ENCODE measurements at places on chromosomes 13 and 19.
A peak's percentile ranks its signal among the peaks of the same experiment; 100 is the strongest.

- peak; percentile 18 for DNase-seq
These were observed 141.3 kb downstream of the RNF17 start for GRCh38 chr13:24905242-24905641.

DNA sequence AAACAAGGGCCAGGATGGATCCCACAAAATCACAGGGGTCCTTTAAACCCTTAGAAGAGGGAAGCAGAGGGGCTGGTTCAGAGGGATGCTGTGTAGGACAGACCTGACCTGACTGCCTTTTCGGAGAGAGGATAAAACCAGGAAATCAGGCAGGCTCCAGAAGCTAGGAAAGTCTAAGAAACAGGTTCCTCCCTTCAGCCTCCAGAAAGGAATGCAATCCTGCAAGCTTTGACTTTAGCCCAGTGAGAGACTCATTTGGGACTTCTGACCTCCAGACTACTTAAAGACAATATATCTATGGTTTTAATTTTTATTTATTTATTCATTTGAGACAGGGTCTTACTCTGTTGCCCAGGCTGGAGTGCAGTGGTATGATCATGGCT is 5.3 kb downstream of the RAB20 start:
- no peak for DNase-seq

- DNase-seq, result peak; percentile 56
These were observed 11.7 kb upstream of the CLN5 start for GRCh38 chr13:76980075-76980718.

DNA sequence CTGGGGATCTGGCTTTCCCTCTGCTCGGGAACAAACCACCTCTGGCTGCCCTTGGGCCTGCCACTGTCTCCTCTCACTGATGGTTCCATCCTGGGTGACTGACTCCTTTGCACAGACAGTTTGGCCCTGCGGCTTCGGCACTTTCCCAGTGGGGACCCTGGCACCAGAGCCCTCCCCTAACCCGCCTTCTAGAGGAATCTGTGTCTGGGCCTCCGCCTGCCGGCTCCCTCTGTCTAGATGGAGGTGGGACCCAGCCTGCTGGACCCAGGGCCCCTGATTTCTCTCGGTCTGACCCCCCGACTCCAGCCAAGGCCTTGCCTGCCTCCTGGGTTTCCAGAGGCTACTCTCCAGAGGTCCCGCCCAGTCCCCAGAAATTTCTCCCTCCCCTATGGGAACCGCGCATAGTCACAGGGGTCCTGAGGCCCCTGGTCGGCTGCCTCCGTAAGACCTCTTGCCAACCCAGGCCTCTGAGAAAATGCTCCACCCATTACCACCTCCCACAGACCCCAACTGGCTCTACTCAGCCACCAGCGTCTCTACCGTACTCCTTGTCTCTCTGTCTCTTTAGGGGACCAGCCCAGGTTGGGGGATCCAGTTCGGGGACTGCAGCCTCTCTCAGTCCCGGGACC is 2.7 kb downstream of the CCDC106 start:
- DNase-seq, result no peak

- DNase-seq, result no peak
These were observed 59.8 kb downstream of the IPO5 start for GRCh38 chr13:98013241-98013640.

DNA sequence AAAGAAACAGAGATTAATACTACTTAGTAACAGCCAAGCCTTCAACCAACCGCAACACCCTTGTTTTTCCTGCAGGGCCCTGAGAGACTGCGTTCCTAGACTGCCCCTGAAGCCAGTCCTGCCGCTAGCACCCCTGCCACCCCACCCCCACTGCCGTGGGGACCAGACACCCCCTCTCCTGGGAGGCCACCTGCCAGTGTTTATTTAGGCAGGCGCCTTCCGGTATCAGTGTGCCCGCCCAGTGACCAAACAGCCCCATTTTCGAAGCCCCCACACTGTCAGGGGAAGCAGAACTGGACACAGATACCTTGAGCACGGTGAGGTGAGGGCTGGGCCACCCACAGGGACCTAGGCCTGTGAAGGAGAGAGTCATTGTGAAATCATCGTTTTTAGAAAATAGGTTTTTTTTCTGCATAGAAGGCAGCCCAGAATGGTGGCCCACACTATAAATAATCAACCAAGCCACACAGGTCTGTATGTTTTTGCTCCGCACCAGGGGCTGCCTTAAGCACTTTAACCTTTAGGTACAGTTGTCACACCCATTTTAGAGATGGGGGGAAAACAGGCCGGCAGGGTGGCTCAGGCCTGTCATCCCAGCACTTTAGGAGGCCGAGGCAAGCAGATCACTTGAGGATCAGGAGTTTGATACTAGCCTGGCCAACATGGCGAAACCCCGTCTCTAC is 3.5 kb upstream of the TLE5 start:
- DNase-seq, result no peak

DNA sequence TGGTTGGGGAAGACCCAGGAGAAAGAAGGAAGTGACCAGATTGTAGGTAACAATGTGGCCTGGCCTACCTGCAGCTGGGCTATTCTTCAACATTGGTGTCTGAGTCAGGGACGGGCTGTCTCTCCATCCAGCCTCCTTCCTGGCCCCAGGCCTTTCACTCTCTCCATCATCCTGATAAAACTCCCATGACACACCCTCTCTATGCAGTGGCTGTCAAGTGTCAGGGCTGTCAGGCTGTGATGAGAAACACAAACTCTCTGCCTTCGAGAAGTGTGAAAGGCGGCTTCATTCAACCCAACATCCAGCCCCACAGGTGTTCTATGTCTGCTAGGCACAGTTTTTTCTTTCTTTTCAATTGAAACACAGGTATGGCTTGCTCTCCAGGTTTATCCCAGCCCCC is 153.3 kb upstream of the VSTM2B start:
- no peak for DNase-seq

GRCh38 chr13:40640202-40640601 is 26.2 kb downstream of the FOXO1 start:
- no peak for DNase-seq

DNA sequence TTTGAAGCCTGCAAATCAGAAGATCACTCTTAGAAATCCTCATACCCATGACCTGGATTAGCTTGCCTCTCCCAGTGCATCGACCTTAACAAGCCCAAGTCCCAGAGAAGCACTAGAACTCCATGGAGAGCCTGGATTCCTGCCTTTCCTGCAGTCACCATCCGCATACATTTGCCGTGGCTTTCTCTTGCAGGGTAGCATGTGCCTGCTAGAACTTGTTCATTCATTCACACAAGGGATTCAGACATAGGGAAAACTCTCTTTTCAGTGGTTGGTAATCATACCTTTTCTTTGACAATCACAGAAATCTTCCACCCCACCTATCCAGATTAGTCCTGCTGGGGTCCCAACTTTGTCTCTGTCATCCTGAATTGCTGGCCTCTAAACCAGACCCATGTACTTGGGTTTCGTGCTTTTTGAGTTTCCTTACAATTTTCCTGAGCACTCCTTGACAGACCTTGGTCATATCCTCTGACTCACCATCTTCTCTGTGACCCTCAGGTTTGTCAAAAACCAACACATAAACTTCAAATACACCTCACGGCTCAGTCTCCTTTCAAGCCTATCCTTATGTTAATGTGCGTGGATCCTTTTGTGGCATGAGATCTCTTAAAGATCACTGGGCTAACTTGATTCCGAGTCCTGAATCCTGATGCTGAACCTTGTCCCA is 355.0 kb downstream of the MYO16 start:
- no peak for DNase-seq

DNA sequence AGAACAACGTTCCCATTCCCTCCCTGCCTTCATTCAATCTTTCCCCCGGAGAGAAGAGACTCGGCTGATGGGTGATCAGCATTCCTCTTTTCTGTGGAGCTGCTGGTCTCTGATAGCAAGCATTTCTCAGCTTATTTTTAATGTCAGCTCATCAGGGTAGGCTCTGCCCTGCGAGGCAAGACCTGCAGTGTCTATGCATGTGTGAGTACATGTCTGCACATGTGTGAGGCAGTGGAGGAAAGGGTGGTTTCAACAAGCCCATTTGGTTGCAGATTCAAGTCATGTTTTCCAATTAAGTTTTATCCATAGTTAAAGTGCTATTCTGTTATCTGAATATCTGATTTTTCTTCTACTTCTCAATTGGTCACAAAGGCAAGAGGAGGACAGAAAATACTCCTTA is 19.5 kb downstream of the SLC10A2 start:
- no peak for DNase-seq

DNA sequence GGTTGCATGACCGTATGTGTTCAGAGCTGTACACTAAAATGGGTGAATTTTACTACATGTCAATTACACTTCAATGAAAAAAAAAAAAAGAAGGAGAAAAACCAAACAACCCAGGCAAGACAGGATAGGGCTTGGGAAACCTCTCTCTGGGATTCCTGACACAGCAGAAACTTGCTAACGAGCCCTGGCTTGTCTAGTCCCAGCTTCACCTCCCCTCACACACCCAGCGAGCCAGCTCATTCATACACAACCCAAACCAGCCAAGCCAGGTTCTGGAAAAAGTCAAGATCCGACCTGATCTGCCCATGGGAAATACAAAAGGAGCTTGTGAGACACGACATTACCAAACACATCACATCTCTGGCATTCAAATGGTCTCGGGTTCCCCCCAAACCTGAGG is 3.7 kb upstream of the TECR start:
- no peak for DNase-seq

- no peak for DNase-seq
These were observed 180.8 kb downstream of the SPRY2 start for GRCh38 chr13:80160110-80160509.

GRCh38 chr13:43232144-43232872 is 208.9 kb downstream of the DNAJC15 start:
- DNase-seq, result no peak

DNA sequence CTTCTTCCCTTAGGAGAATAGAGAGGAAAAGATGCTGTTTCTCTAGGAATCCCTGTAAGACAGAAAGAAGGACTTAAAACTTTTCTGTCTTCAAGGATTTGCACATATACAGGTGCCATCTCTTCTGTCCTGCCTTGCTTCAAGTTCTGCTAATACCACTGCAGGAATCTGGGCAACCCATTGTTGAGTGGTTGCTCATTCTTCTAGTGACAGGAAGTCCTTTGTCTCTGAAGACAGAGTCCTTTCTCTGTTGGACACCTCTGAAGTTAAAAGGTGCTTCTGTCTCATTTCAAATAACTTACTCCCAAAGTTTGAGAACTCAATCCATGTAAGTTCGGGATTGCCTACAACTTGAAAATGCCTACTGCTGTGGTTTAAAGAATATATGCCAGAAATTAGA is 114.4 kb upstream of the TMTC4 start:
- DNase-seq, result no peak

GRCh38 chr13:20331419-20331818 is 99.3 kb upstream of the GJB6 start:
- DNase-seq, result no peak

- DNase-seq, result no peak
These were observed 13.0 kb downstream of the ZNF490 start for GRCh38 chr19:12597594-12597993.

DNA sequence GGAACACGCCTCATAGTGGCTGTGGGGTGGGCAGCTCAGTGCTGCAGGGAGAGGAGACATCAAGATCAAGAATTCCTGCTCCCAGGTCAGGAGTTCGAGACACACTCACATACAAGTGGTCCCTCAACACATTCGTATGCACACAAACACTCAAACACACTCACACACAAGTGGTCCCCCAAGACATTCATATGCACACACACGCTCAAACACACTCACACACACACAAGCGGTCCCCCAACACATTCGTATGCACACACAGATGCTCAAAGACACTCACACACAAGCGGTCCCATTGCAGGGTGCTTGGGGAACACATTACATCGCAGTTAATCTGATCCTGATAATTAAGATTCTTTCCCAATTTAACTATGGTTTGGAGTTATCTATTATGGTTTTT is 28.2 kb downstream of the FCGBP start:
- no peak for DNase-seq

DNA sequence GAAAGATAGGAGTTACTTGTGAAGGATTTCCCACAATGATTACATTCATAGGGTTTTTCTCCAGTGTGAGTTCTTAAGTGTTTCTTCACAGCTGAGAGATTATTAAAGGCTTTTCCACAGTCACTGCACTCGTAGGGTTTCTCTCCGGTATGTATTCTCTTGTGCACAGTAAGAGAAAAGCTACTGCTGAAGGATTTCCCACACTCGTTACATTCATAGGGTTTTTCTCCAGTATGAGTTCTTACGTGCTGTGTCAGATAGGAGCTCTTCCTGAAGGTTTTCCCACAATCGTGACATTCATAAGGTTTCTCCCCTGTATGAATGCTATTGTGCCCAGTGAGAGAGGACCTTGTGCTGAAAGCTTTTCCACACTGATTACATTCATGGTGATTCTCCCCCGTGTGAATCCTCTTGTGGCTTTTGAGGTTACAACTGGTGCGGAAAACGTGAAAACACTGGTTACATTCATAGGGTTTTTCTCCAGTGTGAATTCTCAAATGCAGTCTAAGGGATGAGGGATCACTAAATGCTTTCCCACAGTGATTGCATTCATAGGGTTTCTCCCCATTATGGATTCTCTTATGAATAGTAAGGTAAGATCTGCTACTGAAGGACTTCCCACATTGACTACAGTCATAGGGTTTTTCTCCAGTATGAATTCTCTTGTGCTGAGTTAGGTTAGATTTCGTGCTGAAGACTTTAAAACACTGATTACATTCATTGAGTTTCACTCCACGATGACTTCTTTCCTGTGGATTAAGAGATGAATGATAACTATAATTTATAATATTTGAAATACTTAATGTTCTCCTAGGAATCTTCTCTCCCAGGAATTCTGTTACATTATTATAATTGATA is 20.6 kb downstream of the ZNF558 start:
- peak; percentile 15 for DNase-seq

GRCh38 chr13:66950666-66951065 is 279.5 kb downstream of the PCDH9 start:
- no peak for DNase-seq

- peak; percentile 62 for DNase-seq
These were observed 19.4 kb upstream of the ADGRE5 start for GRCh38 chr19:14361824-14362223.

GRCh38 chr19:52140032-52140710 is 433 bp upstream of the ZNF616 start:
- no peak for DNase-seq

- peak; percentile 87 for DNase-seq
These were observed 425.7 kb downstream of the KLF12 start for GRCh38 chr13:73708393-73708985.
